Calu3 (cell line): ENCODE measurements at places on chromosomes 5 and 9. TPM values are rescaled to one million over a fixed set of nuclear protein-coding genes. Genes with fewer than 3 reads are reported as not detected.

- no peak overlapping the region for H3K4me3 ChIP-seq
- H3K27ac ChIP-seq, result no peak overlapping the region
- H3K36me3 ChIP-seq, result no peaks in the 10 kb centered on the region
These were observed 37.3 kb downstream of the PALM2AKAP2 start for GRCh38 chr9:109817146-109817845.

- H3K27ac ChIP-seq, result no peak overlapping the region
- no peaks in the 10 kb centered on the region for H3K36me3 ChIP-seq
- H3K27me3 ChIP-seq, result no peaks in the 10 kb centered on the region
- DNase-seq, result no peak
- H3K4me1 ChIP-seq, result no peaks in the 10 kb centered on the region
- no peak overlapping the region for H3K4me3 ChIP-seq
These were observed 588 bp upstream of the BRINP1 start for GRCh38 chr9:119369680-119370366.

The WNT8A gene
- total RNA-seq, result not detected in 2 replicates

The C9orf153 gene
- not detected in 2 replicates for total RNA-seq

GRCh38 chr9:93110311-93110855, 14.4 kb downstream of the CARD19 start:
- DNase-seq, result no peak
- no peaks in the 10 kb centered on the region for H3K27me3 ChIP-seq
- H3K4me3 ChIP-seq, result no peak overlapping the region
- no peaks in the 10 kb centered on the region for H3K4me1 ChIP-seq
- peaks cover 5% of the 10 kb centered on the region for H3K36me3 ChIP-seq
- H3K27ac ChIP-seq, result no peak overlapping the region

DNA sequence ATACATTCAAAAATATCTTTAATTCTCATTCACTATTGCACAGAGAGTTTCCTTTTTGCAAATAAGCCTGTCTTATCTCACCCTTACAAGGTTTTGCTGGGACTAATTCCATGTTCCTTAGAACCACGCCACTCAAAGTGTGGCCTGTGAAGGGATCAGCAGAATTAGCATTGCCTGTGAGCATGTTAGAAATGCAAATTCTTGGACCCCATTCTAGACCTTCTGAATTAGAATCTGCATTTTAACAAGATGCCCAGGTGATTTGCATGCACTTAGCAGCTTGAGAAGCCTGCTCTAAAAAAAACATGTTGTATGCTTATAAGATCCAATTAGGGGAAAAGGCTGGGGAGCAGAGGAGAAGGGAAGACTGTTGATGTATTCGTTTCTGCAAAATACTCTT, 460.0 kb downstream of the NTRK2 start:
- H3K27ac ChIP-seq, result no peak overlapping the region
- no peak overlapping the region for H3K4me3 ChIP-seq
- no peaks in the 10 kb centered on the region for H3K4me1 ChIP-seq
- no peak for DNase-seq
- no peaks in the 10 kb centered on the region for H3K27me3 ChIP-seq

DNA sequence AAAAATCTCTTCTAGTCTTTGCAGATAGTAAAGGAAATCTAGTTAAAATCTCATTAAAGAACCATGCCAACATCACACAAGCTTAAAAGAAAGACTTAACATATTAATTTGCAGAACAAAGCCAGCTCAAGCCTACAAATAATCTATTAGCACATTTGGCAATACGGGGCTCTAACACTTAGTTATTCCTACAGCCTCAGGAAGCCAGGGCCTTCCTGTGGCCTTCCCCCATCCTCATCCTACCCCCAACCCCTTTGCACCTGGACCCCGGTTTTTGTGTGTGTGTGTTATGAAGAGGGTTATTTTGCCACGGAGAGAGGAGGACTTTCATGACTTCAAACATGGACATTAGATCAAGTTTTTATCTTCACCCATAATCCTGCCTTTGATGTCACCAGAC, 64.6 kb downstream of the FOXB2 start:
- no peak overlapping the region for H3K4me3 ChIP-seq
- DNase-seq, result no peak
- H3K27ac ChIP-seq, result no peak overlapping the region
- H3K27me3 ChIP-seq, result peaks cover 2% of the 10 kb centered on the region
- no peaks in the 10 kb centered on the region for H3K4me1 ChIP-seq
- no peaks in the 10 kb centered on the region for H3K36me3 ChIP-seq

DNA sequence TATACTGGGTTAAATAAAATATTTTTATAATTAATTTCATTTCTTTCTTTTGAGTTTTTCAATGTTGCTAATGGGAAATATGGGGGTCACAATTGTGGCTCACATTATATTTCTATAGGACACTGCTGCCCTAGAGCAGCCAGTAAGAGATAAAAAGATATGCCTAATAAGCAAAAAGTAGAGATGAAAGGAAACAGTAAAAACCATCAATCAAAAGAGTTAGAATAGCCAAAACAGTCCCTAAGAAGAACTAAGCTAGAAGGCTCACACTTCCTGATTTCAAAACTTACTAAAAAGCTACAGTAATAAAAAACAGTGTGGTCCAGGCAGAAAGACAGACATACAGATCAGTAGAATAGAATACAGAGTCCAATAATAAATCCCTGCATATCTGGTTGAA, 104.4 kb downstream of the FANCC start:
- H3K27me3 ChIP-seq, result no peaks in the 10 kb centered on the region
- H3K27ac ChIP-seq, result no peak overlapping the region
- H3K4me3 ChIP-seq, result no peak overlapping the region

The GPR150 gene
- 0.17 and 0.24 TPM in 2 replicates for total RNA-seq

- no peak overlapping the region for H3K27ac ChIP-seq
- no peak overlapping the region for H3K4me3 ChIP-seq
- no peak for DNase-seq
These were observed 81.4 kb downstream of the ZNF608 start for GRCh38 chr5:124665035-124665434.

DNA sequence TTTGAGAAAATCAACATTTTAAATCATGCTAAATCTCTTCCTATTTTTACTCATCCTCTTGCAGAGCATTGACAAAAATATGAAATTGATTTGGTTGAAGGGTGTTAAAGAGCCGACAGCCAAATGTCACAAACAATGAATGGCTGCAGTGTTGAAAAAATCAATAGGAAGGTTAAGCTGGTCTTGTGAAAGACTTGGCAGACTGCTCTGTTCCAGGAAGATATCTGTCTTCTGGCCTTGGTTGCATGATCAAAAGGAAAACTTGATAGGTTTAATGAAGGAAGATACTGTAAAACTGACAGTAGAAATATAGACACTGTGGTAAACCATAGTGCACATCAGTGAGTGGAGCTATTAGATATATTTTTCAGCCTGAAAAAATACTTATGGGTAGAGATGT, 103.6 kb downstream of the PBX3 start:
- no peak overlapping the region for H3K4me3 ChIP-seq
- peaks cover 8% of the 10 kb centered on the region for H3K4me1 ChIP-seq
- DNase-seq, result peak; percentile 3
- no peaks in the 10 kb centered on the region for H3K27me3 ChIP-seq
- H3K27ac ChIP-seq, result no peak overlapping the region

GRCh38 chr9:68981789-68982188, 32.1 kb downstream of the PRKACG start:
- H3K4me1 ChIP-seq, result no peaks in the 10 kb centered on the region
- no peak overlapping the region for H3K4me3 ChIP-seq
- no peaks in the 10 kb centered on the region for H3K27me3 ChIP-seq
- DNase-seq, result no peak
- H3K36me3 ChIP-seq, result no peaks in the 10 kb centered on the region

- DNase-seq, result no peak
- no peaks in the 10 kb centered on the region for H3K27me3 ChIP-seq
- peaks cover 30% of the 10 kb centered on the region for H3K4me1 ChIP-seq
- no peak overlapping the region for H3K27ac ChIP-seq
These were observed 292.6 kb upstream of the DAB2 start for GRCh38 chr5:39717176-39717897.

- no peak for DNase-seq
- no peaks in the 10 kb centered on the region for H3K4me1 ChIP-seq
- H3K27ac ChIP-seq, result no peak overlapping the region
- peaks cover 13% of the 10 kb centered on the region for H3K27me3 ChIP-seq
- no peak overlapping the region for H3K4me3 ChIP-seq
These were observed 14.0 kb upstream of the HRCT1 start for GRCh38 chr9:35892051-35892450.

DNA sequence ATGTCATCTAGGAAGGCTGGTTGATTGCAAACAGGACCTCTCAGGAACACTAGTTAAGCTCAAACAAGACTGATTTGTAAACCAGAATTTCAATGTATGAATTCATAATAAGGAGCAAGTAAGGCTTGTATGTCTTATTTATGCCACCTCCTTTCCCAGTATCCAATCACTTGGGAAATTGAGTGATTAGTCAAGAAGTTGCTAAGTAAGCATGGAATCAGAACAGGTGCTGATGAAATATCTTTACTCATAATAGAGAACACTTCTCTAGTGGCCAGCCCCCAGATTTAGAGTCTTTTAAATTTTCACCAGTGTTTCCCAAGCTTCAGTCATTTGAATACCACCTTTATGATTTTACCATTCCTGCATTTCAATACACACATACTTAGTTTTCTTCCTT, 5.3 kb upstream of the DDX4 start:
- H3K36me3 ChIP-seq, result no peaks in the 10 kb centered on the region
- H3K4me3 ChIP-seq, result no peak overlapping the region
- no peaks in the 10 kb centered on the region for H3K4me1 ChIP-seq
- no peak for DNase-seq
- no peak overlapping the region for H3K27ac ChIP-seq

The SHISAL2B gene
- total RNA-seq, result not detected in 2 replicates

- no peaks in the 10 kb centered on the region for H3K27me3 ChIP-seq
- peak overlapping the region; percentile 15 for H3K27ac ChIP-seq
- DNase-seq, result no peak
- H3K4me3 ChIP-seq, result no peak overlapping the region
These were observed 50.9 kb upstream of the MACIR start for GRCh38 chr5:103207653-103208052.

The TMC1 gene
- total RNA-seq, result not detected in 2 replicates

- H3K4me1 ChIP-seq, result no peaks in the 10 kb centered on the region
- H3K36me3 ChIP-seq, result no peaks in the 10 kb centered on the region
- DNase-seq, result no peak
- H3K27ac ChIP-seq, result no peak overlapping the region
These were observed 1392.9 kb upstream of the NUDT12 start for GRCh38 chr5:104955479-104955878.

DNA sequence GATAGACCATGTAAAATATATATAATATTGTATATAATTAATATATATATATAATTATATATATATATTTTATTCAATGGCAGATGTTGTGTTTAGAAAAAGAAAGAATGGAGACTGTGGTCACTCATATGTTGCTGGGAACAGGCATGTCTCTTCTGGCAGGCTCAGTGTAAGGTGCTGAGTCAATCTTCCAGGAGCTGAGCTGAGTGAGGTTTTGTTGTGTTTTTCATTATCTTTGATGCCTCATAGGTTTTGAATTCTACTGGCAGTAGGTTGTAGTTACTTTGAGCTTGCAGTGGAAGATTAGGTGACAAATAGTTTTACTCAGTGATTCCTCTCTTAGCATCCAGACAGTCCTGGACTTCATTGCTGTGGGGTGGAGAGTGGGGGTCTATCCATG, 561.3 kb downstream of the IRX1 start:
- no peaks in the 10 kb centered on the region for H3K4me1 ChIP-seq
- H3K4me3 ChIP-seq, result no peak overlapping the region
- H3K27ac ChIP-seq, result no peak overlapping the region
- H3K27me3 ChIP-seq, result no peaks in the 10 kb centered on the region
- DNase-seq, result no peak

DNA sequence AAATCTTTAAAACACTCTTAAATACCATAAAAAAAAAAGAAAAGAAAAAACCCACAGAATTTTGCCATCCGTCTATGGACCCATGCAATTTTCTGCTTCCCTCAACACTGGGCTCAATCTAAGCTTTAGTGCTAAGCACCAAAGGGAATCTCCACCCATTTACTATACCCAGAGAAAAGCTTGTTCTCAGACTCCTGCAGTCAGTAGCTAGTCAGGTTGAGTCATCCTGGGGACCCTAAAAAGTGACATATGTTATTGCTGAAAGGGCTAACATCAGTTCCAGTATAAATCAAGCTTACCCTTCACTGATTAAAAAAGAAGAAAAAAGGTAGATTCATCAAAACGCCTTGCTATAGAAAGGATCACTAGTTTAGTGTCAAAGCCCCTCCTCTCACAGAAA, 177.6 kb downstream of the MUSK start:
- no peaks in the 10 kb centered on the region for H3K4me1 ChIP-seq
- no peak for DNase-seq
- H3K36me3 ChIP-seq, result no peaks in the 10 kb centered on the region

GRCh38 chr5:143775258-143775657, 36.7 kb upstream of the HMHB1 start:
- DNase-seq, result no peak
- H3K27me3 ChIP-seq, result no peaks in the 10 kb centered on the region
- H3K4me1 ChIP-seq, result no peaks in the 10 kb centered on the region
- H3K36me3 ChIP-seq, result no peaks in the 10 kb centered on the region
